ENCODE measurements at places on chromosomes 2 and 18. TPM values are rescaled to one million over a fixed set of nuclear protein-coding genes. Genes with fewer than 3 reads are reported as not detected.

GRCh38 chr2:221494556-221494955 lies 77.5 kb downstream of the EPHA4 start:
- DNase-seq, result no peak

GRCh38 chr2:51662187-51662586 lies 630.3 kb upstream of the NRXN1 start:
- DNase-seq, result no peak

Gene VSNL1
- not detected for total RNA-seq

Gene RAB17
- total RNA-seq, result 3.7 TPM

- DNase-seq, result no peak
Observed at GRCh38 chr18:71036783-71037182, 747.9 kb downstream of the SOCS6 start.

GRCh38 chr2:144668493-144669110 lies 148.7 kb upstream of the ZEB2 start:
- no peak for DNase-seq

GRCh38 chr18:37307181-37307580 lies 258.4 kb downstream of the CELF4 start:
- DNase-seq, result no peak

DNA sequence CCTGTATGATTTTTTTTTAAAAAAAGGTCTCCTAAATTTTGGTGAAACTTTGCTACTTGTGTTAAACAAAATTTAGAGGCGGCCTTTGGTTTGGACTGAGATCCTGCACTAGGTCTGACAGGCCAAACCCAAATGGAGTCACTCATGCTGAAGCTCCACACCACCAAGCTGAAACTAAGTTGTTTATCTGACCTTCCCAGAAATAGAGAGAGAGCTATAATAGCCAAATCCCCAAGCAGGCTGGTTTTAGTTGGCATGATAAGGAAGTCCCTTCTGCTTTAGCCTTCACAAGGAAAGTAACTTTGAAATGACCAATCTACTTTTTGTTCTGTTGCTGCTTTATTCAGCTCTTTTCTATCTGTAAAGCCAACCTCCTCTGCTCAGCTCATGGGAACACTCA lies 17.1 kb upstream of the THUMPD2 start:
- no peak for DNase-seq

DNA sequence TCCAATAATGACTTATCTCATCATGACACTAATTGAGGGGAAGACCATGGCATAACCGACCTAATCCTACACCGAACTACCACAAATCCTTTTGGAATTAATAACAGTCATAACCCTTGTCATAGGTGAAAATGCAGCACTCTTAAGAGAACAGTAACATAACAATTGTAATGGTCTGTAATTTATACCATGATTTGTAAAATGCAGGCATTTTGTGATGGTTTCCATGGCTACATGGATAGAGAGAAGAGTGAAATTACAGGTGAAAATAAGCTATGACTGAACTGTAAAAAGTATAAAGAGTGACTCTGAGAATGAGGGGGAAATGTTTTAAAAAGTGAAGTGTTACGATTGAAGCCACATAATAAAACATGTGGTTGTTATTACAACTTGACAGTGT lies 494.1 kb upstream of the SLC39A10 start:
- no peak for DNase-seq

- DNase-seq, result no peak
Observed at GRCh38 chr2:70994699-70995425, at the start of gene TEX261. Gene TEX261, minus strand, starts transcription at chr2:70994873. Its CDS starts 116 bp downstream, at chr2:70994757.

Gene SPOPL
- total RNA-seq, result 40.6 TPM

GRCh38 chr18:76822506-76823160 lies at the start of gene ZNF236:
Gene ZNF236, plus strand, starts transcription at chr18:76822557. Its CDS starts 51 bp downstream, at chr18:76822608.
- no peak for DNase-seq

DNA sequence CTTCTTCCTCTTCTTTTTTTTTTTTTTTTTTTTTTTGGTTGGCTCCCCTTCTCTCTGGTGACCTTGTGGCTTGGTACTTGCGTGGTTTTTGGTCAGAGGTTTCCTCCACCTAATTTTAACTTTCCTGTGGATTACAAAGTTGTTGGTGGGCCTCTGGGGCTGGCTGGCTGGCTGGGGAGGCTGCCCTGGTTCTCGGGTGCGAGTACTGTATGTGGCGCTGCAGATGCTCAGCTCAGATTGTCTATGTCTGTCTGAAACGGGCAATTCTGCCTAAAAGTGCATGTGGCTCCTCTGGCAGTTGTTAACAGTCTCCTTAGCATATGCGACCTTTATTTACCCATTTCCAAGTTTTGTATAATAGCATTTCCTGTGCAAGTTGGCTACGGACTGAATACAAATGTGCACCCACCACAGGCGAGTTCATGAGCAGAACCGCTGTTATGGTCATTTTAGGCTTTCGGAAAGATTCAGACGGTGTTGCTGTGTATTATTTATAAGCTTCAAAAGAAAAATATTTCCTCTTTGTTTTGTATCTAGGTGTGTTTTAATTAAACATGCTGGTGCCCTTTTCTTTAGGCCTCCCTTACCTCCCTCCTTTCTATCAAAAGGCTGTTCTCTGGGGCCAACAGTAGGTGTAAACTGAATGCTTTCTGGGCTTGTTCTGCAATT lies 4.4 kb downstream of the TBR1 start:
- DNase-seq, result no peak

- DNase-seq, result no peak
Observed at GRCh38 chr2:182972548-182972942, 65.7 kb downstream of the NCKAP1 start.

- DNase-seq, result no peak
Observed at GRCh38 chr2:69716555-69717120, 25.3 kb upstream of the ANXA4 start.

DNA sequence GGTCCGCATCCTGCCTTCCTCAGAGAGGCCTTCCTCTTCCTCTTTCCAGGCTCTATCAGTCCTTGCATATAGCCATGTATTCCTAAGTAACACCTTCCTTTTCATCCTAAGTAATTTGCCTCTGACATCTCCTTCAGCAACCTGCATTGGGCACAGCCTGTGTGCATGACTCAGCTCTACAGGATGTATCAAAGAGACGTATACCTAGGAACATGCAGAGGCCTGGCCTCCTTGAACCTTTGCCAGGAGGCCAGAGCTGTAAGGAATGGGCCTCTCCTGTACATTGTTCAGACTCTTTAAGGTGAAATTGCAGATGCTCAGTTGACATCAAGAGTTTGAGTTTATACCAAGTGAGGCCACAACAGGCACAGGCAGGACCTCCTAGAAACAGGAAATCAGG lies 76.0 kb upstream of the CELF4 start:
- DNase-seq, result peak; percentile 68

Gene C2orf74
- total RNA-seq, result 29.7 TPM

- no peak for DNase-seq
Observed at GRCh38 chr2:15582710-15583357, 8.8 kb upstream of the DDX1 start.

GRCh38 chr2:74821177-74822126 lies 12.5 kb upstream of the HK2 start:
- DNase-seq, result no peak

- DNase-seq, result no peak
Observed at GRCh38 chr18:4734903-4735302, 279.8 kb upstream of the DLGAP1 start.

Gene CACNB4
- 1.7 TPM for total RNA-seq

DNA sequence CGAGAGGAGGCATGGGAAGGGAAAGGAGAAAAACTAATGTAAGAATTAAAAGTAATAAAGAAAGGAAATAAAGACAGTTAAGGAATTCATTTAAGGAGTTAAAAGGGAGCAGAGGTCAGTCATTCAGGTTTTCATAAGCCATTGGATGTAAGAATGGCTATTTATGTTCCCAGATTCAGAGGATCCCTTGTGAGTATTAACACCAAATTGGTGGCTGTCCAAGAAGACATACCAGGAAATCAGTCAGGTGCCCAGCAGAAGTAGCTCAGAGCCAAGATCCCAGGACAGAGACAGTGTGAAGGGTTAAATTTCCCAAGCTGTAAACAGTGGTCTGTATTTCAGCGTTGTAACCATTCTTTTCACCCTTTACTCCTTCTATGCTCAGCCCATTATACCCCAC lies 550.4 kb downstream of the BCL11A start:
- DNase-seq, result no peak

DNA sequence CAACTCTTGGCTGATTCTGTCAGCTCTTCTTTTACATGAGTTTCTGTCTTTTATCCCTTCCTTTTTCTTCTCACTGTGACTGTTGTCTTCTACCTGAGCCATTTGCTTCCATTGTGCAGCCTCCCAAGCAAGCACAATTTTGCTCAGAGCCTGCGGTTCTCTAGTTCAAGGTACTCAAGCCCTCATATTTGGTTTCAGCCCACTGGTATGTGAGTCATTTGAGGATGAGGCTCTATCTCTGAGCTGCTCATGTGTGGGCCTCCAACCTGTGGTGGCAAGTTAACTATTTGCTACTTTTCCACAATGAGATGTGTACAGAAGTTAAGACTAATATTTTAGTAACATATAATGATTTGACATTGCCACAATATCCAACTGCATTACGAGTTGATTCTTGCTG lies 183.0 kb downstream of the PHLPP1 start:
- no peak for DNase-seq

DNA sequence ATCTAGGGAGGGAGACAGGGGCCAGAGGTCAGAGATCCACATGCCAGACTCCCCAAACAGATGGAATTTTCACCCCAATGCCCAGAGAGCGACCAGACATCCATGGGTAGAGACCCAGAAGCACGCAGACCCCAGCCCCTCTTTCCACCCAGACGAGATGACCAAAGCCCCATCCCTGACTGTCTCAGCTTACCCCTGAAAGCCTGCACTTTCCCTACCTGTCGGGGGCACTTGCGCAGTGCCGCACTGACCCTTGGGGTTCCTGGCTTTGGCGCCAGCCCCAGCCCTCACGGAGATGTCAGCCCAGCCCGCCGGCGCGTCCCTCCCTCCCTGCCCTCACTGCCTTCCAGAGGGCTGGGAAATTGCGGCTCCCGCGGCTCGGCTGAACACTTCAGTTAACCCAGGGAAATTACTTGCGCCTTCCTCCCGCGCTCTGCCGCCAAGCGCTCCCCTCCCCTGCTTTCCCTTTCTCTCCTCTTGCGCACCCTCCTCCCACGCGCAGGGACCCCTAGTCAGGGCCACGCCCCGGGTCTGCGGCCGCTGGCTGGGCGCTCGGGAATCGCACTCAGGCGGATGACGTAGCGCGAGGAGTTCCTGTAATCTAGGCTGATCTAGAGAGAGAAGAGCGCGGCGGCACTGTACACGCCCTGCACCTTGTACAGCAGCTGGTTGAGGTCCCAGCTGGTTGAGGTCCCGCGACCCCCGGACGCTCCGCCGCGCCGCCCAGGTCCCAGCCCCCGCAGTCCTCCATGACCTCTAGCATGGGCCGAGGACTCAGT lies 12.0 kb downstream of the ALPG start:
- DNase-seq, result no peak

Gene NDUFAF7
- 16.3 TPM for total RNA-seq

GRCh38 chr2:44934038-44934982 lies 7.2 kb upstream of the SIX3 start:
- no peak for DNase-seq

DNA sequence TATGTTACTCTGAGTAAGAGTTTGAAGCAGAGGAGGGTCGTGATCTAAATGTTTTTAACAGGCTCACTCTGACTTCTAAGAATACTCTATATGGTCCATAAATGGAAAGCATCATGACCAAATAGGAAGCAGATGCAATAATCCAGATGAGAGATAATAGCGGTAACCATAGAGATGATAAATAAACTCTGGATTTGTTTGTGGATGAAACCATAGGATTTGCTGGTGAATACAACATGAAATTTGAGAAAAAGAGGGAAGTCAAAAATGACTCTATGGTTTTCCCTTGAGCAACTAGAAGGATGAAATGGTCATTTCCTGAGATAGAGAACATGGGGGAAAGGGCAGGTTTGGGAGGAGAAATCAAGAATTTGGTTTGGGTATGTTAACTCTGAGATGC lies 3.9 kb downstream of the HEATR5B start:
- no peak for DNase-seq

- no peak for DNase-seq
Observed at GRCh38 chr18:12456441-12456840, 48.7 kb downstream of the PRELID3A start.

- DNase-seq, result no peak
Observed at GRCh38 chr18:70422391-70422965, 133.6 kb downstream of the SOCS6 start.

DNA sequence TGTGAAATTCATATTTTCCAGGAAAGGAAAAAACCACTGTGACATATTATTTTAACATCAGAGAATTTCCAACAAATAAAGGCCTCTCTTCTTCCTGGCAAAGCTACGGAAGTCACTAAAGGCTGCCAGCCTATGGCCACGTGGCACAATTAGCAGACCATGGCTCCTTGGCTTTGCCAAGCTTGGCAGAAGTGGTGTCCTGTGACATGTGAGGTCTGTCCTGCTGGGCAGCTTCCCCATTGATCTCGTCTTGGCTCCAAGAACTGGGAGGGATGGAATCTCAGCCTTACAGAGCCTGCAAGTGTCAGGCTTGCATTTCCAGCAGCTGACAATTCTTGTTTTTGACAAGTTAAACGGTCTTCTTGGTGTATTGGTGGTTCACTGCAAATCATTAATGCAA lies 226.9 kb upstream of the THSD7B start:
- no peak for DNase-seq

- DNase-seq, result no peak
Observed at GRCh38 chr2:201203916-201204654, 21.1 kb downstream of the CASP10 start.

DNA sequence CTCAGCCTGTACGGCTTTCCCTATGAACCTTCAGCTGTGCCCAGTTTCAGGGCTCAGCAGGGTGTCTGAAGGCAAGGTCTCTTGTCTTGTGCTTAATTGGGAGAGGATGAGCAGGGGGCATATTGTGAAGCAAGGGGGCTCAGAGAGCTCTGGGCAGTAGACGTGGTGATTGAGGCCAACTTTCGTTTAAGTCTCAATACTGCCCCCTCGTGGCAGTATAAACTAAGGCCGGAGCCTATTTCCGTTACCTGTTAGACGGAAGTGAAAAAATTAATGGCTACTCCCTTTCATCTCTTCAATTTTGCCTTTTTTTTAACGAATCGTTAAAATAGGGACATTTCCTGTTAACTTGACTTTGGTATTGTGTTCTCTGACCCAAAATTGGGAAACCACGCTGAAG lies 193.4 kb downstream of the TDRD15 start:
- DNase-seq, result peak; percentile 82

Gene CRYBA2
- not detected for total RNA-seq

Gene KCNJ13
- total RNA-seq, result not detected

- DNase-seq, result peak; percentile 87
Observed at GRCh38 chr2:48249631-48250473, 280.1 kb upstream of the STON1 start.

GRCh38 chr2:232611559-232612218 lies 21.7 kb upstream of the EFHD1 start:
- DNase-seq, result no peak

DNA sequence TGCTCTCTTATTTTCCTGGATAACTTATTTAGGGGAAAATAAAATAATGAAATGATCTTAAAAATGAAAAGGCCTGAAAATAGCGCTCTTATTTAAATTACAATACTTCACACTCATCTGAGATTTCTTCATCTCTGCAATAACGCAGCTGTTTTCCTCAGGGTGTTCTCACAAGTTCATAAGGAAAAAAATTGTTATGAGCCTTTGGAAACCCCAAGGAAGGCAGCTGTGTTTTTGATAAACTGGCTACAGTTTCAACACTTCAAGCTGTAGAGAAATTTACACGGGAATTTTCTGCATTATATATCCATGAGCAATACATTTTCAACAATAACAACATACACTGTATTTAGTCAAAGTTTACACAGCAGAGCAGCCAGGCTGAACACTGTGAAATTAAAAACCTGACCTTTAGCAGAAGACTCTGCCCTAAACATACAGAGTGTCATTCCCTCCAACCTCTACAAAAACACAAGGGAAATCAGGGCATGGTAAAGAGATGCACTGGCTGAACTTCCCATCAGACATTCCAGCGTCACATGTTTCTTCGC lies 959.6 kb downstream of the SLC4A3 start:
- DNase-seq, result no peak

- DNase-seq, result no peak
Observed at GRCh38 chr2:212328136-212328535, 210.5 kb downstream of the ERBB4 start.

Data from esophagus muscularis mucosa (tissue), 4 donors.